ENCODE measurements at places on chromosomes 4 and X. TPM values are rescaled to one million over a fixed set of nuclear protein-coding genes. Genes with fewer than 3 reads are reported as not detected.
A peak's percentile ranks its signal among the peaks of the same experiment; 100 is the strongest.

DNA sequence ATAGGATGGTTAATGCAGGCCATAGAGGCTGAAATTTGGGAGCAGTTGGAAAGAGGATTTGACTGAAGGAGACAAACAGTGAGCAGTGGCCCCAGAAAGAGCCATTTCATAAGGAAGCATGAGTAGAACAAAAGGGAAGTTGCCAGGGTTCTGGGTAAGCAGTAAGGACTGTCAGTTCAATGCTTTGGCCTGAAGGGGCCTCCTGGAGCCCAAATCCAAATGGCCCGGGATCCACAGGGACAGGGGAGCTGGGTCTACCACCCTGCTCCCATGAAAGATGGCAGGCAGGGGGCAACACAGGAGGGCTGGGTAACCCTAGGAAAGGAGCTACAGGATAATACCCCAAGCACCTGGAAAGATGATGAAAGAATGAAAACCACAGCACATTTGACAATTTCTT is 4.1 kb upstream of the INTS6L start:
- DNase-seq = no peak

GRCh38 chr4:86026720-86027119 is 333.1 kb downstream of the MAPK10 start:
- DNase-seq = no peak

DNA sequence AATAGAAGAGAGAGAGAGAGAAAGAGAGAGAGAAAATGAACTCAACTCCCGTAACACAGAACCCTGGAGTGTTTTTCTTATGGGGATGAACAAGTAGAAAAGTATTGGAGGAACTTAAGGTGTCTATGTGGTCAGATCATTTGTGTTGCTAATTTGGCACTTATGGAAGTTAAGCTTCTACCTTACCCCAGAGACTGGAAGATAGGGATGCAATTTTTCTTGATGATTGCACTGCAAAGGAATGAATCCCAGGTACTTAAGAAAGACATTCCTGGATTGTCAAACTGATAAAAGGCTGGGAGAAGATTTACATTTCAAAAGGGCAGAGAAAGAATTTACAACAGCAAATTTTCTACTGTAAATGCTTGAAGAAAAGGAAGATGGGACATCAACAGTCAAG is 57.2 kb downstream of the MAP9 start:
- no peak for DNase-seq

DNA sequence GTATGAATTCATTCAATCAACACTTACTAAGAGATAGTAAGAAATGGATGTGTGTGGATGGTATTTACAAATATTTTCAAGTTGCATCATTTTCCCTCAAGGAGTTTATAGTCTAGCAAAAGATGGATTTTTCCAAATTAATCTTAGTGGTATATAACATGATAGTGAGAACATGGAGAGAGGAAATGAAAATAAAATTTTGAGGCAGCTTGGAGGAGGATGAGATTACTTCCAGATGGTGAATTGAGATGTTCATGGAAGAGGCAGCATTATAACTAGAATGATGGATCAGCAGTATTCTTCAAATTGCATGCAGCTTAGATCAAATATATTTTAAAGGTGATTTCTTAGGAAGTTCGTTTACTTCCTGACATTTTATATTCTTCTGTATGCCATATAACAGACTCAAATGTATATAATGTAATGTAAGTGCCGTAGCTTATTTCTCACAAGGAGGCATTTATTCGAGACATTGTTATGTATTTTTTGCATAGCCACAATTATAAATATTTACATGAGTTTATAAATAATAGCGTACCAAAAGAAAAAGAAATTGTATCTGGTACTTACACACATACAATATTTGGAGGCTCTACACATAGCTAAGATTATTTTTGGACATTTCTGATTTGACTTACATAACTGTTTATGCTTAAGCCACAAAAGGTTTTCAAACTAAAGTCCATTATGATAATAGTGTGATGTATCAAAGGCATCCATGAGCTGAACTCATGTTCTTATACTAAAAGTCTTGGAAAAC is 439.4 kb downstream of the SPRY1 start:
- DNase-seq = no peak

DNA sequence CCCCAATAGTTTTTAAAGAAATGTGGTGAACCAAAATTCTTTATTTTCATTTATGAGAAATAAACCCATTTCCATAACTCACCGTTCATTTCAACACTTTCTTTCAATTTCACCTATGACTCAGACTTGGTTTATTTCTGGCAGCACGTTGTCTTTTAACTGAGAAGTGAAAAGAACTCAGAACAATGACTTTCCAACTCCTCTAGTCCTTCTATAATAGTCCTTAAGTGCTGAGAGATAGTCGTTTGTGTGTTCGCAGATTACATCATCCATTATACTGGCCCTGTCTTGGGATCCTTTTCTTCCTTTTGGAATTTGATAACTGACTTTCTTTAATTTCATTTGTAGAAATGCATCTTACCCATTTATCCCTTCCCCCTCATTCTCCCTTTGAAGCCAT is 113.6 kb downstream of the GLUD2 start:
- DNase-seq = no peak

GRCh38 chr4:5824635-5825034 is 68.3 kb downstream of the CRMP1 start:
- no peak for DNase-seq

DNA sequence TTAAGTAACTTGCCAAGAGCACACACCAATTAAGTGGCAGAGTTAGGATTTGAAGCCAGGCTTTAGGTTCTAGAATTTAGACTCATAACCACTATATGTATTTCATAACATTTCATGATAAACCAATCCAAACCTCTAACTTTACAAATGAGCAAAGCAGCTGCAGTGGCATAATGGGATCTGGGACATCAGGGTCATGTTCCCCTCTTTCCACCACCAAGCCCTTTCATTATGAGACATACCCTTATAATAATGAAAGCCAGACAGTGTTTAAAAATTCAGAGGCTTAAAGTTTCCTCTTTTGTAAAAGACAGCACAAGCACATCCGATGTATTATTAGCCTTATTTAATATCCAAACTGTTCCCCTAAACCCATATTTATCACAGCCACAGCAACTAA is 28.3 kb upstream of the AMELX start:
- DNase-seq = no peak

DNA sequence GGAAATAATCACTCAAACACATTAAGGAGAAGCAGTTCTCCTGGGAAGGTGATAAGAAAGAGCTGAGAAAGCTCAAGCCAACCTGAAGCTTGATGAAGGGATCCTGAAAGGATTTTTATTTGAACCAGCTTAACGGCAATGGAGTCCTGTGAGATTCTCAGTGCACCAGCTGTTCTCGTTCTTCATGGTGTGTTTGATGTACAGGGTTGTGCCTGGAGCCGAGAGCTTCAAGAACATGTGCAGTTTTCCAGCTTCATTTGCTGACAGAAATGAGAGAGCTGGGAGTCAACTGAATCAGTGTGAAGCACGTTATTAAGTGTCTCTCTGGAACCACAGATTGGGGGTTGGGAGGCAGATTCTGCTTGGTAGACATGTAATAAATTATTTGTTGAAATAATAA is 115.7 kb downstream of the ANKRD50 start:
- DNase-seq = no peak

DNA sequence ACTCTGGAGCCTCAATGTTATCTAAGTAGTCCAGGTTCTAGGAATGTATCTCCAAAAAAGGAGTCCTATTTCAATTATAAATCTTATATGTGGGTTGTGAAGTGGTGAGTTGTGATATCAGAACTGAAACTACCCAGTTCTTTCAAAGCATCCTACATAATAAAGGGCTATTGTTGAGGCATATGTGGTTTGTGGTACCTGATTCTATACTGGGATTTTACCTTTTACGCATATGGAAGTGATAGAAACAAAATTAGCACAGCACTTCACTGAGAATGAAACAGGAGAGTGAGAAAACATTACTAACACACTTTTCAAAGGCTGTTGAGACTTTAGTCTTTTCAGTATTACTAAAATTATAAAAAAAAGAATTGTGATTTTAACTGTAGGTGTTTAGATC is 417.7 kb upstream of the GALNT7 start:
- no peak for DNase-seq

DNA sequence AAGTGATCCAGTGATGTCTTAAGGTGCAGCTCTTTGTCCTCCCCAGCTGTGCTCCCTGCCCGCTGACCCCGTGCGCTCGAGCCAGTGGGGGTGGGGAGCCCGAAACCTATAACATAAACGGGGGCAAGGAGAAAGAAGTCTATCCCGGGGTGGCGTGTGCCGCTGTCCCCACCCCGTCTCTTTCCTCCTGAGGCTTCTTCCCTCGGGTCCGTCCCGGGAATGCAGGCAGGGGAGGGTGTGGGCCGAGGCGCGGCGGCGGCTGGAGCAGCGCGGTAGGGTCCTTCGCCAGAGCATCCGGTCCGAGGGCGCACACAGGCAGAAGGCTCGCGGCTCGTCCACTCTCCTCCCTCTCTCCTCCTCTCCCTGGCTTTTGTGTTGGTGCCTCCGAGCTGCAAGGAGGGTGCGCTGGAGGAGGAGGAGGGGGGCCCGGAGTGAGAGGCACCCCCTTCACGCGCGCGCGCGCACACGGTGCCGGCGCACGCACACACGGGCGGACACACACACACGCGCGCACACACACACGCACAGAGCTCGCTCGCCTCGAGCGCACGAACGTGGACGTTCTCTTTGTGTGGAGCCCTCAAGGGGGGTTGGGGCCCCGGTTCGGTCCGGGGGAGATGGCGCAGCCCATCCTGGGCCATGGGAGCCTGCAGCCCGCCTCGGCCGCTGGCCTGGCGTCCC is at the start of gene RAB33A:
Gene RAB33A, plus strand, starts transcription at position 517 of the 681 bp plus-strand sequence. Its CDS starts 101 bp downstream, at position 618.
- DNase-seq = peak; percentile 61

DNA sequence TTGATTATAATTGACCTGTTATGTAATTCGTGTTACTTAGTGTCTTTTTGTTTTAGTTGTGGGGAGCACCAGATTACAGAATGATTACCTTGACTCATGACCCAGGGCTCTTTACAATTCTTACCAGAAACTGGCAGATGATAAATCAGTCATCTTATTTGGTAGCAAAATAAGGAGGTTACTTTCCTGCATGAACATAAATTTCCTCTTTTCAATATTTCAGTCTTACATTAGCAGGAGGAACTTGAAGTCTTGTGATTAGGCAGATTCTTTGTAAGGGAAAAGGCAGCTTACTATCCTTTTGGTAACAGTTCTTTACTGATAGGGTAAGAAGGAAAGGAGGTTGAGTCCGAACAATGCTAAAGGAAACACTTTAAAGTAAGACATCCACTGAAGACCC is 26.0 kb upstream of the SLC25A5 start:
- no peak for DNase-seq

DNA sequence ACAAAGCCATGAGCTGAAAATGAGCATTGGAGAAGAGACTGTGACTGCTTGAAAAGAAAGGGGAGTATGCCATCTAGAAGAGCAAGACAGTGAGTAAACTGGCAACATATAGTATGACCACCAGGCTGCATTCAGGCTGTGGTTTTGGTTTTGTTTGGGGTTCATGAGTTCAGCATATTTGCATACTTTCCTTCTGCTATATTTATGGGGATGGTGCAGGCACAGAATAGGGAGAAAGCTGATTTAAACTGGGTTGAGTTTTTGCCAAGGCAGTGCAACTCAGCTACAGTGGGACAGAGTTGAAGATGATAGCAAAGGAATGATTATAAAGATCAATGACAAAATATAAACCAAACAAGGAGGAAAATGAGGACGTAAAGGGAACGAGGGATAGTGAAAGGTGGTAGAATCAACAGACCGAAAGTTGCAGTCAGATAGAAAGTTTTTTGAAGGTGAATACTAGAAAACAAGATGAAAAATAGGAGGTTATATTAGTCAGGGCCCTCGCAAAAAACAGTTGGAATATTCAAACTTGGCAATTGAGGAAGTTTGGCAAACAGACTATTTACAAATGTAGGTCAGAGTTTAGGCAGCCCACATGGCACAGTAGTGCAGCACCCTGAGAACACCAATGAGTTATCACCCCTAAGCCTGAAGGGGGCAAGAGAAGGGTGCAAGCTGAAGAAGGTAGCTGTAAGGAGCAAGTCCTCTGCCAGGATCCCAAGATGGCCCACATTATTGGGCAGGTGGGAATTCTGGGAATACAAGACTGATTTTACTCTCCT is 114.8 kb upstream of the MAP9 start:
- DNase-seq = no peak

DNA sequence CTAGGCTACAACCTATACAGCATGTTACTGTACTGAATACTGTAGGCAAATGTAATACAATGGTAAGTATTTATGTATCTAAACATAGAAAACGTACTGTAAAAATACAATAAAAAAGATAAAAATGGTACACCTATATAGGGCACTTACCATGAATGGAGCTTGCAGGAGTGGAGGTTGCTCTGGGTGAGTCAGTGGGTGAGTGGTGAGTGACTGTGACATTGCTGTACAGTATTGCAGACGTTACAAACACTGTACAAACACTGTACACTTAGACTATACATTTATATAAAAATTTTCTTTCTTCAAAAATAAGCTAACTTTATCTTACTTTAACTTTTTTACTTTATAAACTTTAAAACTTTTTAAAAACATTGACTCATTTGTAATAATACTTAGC is 190.3 kb upstream of the NR3C2 start:
- no peak for DNase-seq

- DNase-seq = no peak
These were observed 50.2 kb upstream of the TADA2B start for GRCh38 chr4:6992728-6993677.

GRCh38 chr4:14783011-14783877 is 219.0 kb upstream of the CPEB2 start:
- DNase-seq = no peak

DNA sequence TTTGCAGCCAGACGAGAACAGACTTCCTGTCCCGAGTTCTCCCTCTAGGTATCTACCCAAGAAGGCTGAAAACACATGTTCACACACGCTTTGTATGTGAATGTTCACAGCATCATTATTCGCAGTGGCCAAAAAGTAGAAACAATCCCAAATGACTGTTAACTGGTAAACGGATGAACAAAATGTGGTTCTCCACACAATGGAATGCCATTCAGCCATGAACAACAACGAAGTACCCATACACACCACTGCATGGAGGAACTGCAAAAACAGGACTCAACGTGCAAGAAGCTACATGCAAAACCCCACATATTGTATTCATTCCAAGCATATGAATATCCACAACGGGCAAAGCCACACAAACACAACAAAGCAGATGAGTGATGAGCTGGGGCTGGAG is 45.0 kb downstream of the PDHA1 start:
- DNase-seq = no peak

Gene MAGEE2
- total RNA-seq = 4.4 TPM

Gene TRAPPC2
- total RNA-seq = 76.7 TPM

Gene ATP1B4
- under 0.01 TPM for total RNA-seq

Data from occipital lobe (tissue), 3 donors.